ENCODE measurements at places on chromosomes 1 and 21.

GRCh38 chr1:83769072-83769471 is 229.9 kb downstream of the TTLL7 start:
- no peak for DNase-seq

- no peak for DNase-seq
Measured at GRCh38 chr1:185376288-185376687, 59.2 kb upstream of the IVNS1ABP start.

DNA sequence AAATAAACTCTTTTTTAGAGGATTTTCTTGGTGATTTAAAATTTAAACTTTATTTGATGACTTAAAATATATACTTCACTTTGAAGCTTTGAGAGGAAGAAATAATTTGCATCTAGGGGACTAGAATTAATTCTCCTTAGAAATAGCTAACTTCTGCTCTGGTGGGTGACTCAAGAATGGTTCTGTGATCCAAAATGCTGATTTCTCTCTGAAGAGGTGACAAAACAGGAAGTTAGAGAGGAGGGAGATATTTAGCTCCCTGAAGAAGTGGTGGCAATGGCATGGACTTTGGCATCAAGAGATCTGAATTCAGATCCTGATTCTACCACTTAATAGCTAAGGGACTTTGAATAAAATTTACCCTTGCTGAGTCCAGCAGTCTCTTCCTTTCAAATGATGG is 125.8 kb upstream of the ATP1B1 start:
- DNase-seq: peak; percentile 33

GRCh38 chr1:80918380-80918779 is 882.4 kb upstream of the ADGRL2 start:
- peak; percentile 3 for DNase-seq

- DNase-seq: no peak
Measured at GRCh38 chr1:12798911-12799310, 7.7 kb downstream of the PRAMEF1 start.

DNA sequence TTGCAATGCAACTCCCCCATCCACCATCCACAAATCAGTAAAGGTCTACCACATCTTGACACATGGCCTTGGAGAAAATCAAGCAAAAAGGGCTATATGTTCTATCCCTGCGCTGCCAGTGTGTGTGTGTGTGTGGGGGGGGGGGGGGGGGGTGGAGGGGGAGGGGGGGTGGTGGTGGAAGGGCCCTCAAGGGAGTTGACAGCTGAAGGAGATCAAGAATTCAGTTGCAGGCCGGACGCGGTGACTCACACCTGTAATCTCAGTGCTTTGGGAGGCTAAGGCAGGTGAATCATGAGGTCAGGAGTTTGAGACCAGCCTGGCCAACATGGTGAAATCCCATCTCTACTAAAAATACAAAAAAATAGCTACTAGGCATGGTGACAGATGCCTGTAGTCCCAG is 37.6 kb upstream of the CLIC4 start:
- DNase-seq: peak; percentile 35

DNA sequence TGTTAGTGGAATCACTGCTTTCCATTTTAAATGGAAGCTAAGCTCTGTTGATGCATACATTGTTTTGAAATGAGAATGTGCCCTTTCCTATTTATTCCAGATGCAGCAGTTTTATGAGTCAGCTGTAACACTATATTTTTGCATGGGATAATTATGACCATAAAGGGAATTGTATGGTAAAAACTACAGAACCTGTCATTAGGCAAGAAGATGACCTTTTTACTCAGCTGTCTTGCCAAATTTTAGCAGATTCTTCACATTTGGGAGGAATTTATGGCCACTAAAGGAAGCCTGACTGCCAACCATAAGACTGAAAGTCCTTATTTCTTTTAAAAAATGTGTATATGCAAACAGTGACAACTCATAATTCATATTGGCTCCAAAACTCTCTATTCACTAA is 356.3 kb upstream of the PRMT6 start:
- DNase-seq: no peak

- peak; percentile 25 for DNase-seq
Measured at GRCh38 chr1:186958520-186958919, 129.8 kb downstream of the PLA2G4A start.

DNA sequence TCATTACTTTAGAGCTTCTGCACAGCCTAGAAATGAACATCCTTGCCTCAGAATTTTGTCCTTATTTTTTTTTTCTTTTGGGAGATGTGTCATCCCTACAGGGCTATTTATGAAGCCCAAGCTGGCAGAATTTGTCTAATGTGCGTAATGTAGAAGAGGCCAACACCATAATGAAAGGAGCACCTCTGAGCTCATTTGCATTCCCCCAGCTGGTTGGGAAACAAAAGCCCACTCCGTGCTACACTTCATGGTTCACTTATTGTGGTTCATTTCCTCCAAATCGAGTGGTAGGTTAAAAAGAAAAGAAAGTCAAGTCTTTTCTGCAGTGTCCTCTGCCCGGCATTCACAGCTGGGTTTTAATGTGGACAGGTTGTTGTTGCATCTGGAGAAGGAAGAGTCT is 73.5 kb downstream of the KAZN start:
- DNase-seq: no peak

DNA sequence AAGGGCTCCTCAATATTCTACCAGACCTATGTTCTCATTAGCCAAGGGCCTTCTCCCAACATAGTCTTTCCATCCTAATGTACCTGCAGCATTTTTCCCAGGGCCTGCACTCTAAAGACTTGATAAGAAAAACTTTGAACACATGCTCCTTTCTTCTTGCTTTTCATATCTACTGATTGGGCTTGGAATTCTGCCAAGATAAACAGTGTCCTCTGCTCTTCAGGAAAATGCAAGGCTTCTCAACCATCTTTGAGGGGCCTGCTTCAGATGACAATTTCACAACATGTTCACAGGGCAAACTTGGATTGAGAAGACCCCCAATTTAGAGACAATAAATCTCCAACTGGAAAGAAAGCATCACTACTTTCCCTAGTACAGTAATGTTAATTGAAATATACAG is 25.8 kb upstream of the PPT1 start:
- no peak for DNase-seq

DNA sequence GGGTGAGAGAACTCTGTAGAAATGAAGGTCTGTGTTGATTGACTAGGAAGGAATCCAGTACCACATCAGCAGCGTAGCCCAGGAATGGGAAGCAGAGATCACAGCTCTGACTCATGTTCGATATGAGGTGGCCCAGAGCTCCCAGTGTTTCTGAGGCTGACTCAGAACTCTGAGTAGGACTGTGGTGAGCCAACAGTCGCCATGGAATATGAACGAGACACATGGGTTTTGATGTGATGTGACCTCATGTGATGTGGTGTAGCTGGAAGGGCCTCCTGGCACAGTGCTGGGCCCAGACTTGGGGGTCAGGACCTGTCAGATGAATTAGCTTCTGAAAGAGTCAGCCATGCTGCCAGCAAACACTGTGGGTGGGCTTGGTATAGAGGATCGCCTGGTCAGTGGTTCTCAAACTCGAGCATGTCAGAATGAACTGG is 237.0 kb downstream of the MRPL39 start:
- peak; percentile 78 for DNase-seq

- peak; percentile 40 for DNase-seq
Measured at GRCh38 chr1:17274186-17275170, 25.6 kb downstream of the PADI3 start.

DNA sequence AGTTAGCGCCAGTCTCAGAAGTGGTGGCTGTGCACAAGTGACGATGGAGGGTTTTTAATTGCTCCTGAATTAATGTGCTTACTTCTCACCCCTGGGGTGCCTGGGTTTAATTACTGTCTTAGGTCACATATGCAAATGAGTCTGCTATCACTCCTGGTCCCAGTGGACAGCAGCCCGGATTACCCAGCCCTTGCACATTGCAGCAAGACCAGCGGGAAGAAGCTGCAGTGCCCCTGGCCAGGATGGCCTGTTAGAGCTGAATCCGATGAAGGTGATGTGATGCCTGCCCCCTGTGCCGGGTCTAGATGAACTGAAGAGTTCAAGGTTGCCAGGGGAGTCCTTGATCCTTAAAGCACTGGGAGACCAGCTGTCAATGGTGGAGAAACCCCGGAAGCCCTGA is 24.2 kb downstream of the ENO1 start:
- DNase-seq: no peak

DNA sequence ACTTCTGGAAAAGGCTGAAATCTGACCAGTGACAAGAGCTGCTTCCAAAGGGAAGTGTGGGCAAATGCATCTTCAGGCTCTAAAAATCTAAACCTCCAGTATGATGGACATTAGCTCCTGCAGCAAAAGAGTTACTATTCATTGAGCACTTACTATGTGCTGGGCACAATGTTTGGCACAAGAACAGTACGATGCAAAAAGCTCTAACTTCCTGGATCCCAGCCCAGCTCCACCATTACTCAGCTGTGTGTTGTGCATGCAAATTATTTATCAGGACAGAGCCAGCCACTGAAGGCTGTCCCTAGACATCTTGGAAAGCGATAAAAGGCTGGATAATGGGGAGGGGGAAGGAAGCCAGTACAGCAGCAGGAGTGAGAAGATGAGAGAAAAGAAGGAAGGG is 143.5 kb downstream of the ELAVL4 start:
- no peak for DNase-seq

- DNase-seq: no peak
Measured at GRCh38 chr1:175254190-175254589, 61.6 kb upstream of the KIAA0040 start.
